ENCODE measurements at places on chromosomes 4 and X.

DNA sequence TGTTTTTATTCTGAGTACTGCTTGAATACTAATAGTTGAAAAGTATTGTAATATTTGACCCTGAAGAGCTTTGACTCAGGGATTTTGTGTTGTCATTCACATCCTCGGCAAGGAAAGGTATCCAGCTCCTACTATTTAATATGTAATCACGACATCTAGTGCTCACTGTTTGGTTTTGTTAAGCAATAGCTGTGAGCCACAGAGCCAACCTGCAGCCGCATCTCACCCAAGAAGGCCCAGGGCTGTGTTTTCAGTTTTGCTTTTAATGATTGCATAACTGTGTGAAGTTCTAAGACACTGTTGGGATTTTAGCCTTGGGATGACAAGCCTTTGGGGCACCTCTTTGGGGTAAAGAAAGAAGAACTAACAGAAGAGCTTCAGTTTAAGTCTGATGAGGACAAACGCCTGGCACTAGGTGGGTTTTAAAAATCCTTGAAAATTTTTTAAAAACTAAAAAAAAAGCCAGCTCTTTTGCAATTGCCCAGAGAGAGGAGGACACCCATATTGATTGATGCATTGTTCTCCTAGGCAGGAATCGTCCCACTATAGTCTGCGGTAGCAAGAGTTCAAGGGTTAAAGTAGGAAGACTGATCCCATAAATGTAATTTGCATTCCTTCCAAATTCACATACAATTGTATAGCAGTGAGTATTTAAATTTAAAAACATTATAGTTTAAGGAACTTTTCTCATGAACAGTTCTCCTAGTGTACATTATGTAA lies 157.8 kb downstream of the RELL1 start:
- no peak for DNase-seq

DNA sequence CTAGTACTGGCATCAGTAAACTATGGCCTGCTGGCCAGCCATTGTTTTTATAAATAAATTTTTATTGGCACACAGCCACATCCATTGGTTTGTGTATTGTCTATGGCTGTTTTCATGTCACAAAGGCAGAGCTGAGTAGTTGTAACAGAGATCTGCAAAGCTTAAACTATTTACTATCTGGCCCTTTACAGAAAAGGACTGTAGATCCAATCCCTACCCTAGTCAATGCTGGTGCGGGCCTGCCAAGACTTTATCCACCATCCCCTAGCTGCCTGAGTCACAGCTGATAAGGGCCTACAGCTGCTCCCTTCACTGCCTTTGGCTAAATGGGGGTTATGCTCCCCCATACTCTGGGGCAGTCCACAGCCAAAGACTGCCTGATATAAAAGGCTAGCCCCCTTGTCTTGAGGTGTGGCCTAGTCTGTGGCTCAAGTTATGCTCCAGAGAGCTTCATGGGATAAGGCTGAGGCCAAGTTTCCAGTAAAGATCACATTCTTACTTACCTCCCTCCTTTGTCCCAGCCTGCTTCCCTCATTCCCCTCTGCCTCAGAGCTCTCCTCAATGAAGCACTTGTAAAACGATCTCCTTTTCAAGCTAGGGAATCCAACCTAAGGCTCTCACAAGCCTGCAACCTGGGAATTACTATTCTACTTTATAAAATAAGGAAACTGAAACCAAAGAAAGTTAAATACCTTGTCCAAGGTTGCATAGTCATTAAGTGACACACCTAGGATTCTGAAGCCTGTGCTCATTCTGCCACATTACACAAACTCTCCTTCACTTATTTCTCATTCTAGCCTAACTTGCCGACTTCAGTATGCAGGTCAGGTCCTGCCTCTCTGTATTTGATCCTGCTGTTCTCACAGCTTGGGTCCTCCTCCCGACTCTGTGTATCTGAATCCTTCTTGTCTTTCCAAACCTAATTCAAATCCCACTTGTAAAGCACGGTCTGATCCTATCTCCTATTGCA lies 20.7 kb downstream of the ACE2 start:
- DNase-seq = no peak

DNA sequence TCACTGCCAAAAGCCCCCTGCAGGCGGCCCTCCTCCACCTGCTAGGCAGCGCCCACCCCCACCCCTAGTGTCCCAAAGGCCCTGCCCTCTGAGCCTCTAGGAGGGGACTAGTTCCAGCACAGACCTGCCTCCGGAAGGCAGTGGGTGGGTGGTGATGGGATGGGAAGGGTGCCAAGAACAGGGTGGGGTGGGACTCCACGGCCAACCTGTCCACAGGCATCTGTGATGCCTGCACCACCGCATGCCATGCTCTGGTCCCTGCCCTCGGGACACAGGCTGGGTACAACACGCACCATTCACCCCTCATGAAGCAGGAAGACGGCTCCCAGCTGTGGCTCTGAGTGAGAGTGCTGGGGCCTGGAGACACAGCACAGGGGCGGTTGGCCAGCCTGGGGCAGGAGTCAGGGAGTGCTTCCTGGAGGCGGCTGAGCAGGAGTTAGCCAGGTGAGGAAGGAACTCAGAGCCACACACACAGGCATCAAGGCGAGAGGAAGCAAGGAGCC lies 243.1 kb upstream of the PSAPL1 start:
- no peak for DNase-seq

DNA sequence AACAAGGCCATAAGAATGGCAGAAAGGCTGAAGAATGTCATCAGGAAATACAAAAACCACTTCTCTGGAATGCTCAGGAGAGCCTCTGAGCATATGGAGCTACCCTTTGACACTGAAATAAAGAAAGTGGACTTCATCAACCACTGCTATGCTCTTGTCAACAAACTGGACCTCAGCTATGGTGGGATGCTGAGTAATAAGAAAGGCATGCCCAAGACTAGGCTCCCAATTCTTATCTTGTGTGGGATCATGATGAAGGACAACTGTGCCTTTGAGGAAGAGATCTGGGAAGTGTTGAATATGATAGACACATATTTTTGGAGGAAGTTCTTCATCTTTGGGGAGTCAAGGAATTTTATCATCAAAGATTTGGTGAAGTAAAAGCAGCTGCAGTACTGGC lies 86.9 kb upstream of the MAGEB16 start:
- no peak for DNase-seq

GRCh38 chrX:30864383-30864785 lies 24.7 kb downstream of the TAB3 start:
- no peak for DNase-seq

- no peak for DNase-seq
Observed at GRCh38 chr4:119139822-119140252, 4.2 kb downstream of the MYOZ2 start.

GRCh38 chrX:17634542-17635207 lies 102.6 kb upstream of the SCML1 start:
- no peak for DNase-seq

DNA sequence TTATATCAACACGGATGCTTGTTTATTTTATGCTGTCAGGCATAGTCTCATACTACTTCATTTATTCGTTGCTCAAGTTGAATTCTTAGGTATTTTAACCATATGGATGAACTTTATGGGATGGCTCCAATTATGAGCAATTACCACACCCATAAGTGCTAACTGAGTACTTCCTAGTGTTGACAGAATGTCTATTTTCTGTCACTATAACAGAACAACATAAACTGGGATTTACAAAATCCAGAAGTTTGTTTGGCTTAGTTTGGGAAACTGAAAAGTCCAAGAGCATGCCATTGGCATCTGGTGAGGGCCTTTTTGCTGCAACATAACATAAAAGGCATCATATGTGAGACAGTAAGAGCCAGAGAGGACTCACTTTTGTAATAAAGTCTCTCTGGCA lies 21.0 kb downstream of the SULT1E1 start:
- DNase-seq = no peak

GRCh38 chrX:9211269-9211668 lies 177.3 kb upstream of the FAM9B start:
- DNase-seq = no peak

DNA sequence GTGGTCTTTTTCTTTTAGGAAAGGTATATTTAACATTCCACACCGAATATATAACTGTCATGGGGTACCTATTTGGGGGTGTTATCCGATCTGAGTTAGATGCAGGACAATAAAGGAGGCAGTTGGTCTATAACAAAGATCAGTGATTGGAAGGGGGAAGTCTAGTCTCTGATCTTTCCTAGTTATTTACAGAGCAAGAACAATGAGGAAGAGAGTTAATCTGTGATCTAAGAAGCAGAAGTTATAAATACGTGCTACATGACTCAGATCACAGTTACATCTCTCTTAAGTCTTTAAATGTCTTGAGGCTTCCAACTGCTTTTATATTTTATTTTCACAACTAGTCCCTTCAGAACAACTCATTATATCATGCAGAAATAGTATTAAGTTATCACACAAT lies 33.2 kb upstream of the ARMCX4 start:
- peak; percentile 55 for DNase-seq

- DNase-seq = peak; percentile 46
Observed at GRCh38 chr4:121370729-121371325, 10.0 kb downstream of the QRFPR start.

GRCh38 chrX:47501226-47502074 lies 18.4 kb upstream of the ZNF41 start:
- DNase-seq = peak; percentile 70

DNA sequence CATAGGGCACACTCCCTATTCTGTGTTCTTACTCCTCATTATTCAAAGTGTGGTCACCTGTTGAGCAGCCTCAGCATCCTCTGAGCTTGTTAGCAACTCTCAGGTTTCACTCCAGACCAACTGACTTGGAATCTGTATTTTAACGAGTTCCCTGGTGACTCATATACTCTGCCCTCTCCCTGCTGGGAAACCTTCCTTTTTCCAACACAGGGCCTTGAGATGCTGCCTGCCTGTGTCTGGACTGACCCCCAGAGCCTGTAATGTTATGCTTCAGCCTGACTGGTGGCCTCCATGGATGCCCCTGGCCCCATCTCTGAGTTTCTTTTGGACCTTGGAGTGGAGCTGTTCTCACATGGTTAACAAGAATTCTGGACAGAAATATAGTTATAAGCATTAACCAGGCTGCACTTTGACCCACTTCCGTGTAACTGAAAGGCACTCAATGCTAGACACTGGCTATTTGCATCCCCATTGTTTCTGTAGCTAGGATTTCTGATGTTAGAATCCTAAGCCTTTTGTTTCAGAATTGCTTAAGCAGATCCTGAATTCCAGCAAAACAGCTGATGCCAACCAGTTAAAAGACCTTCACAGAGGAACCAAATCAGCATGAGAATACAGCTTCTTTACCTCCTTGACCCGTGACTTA lies 262.6 kb downstream of the STIM2 start:
- DNase-seq = peak; percentile 37

GRCh38 chrX:139286342-139286741 lies 244.2 kb upstream of the F9 start:
- DNase-seq = no peak

GRCh38 chr4:173264684-173265185 lies 69.4 kb downstream of the HMGB2 start:
- peak; percentile 38 for DNase-seq

- no peak for DNase-seq
Observed at GRCh38 chr4:138636781-138637180, 378.8 kb upstream of the NOCT start.

DNA sequence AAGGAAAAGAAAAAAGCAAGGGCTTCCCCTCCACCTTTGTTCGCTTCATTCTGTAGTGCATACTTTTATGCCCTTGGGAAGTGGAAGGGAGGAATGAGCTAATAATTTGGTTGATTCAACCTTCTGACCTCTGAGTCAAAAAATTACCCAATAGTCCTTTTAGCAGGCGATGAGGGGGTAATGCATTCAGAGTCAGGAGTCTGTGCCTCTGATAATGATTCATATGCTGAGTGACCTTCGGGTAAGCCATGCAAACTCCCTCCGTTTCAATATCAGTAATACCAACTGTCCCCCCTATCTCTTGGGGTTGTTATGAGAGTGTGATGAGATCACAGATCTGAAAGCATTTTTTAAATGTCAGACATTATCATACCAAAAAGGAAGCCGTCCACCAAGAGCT lies 41.6 kb upstream of the ACSL4 start:
- peak; percentile 82 for DNase-seq

DNA sequence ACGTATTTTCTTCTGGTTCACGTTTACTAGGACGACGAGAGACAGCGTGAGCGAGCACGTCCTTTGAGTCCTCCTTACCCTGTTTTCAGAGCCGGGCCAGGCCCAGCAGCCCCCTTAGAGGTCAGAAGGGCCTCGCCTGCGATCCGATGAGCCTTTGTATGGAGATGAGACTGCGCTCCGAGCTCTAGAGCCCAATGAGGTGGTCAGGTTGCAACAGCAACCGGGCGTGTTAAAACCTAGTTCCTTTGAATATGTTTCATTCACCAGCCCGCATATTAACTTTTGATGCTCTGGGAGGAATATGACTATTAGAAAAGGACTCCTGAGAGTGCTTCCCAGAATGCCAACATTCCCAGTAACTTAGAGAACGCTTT lies 55.6 kb upstream of the TADA2B start:
- DNase-seq = peak; percentile 51

DNA sequence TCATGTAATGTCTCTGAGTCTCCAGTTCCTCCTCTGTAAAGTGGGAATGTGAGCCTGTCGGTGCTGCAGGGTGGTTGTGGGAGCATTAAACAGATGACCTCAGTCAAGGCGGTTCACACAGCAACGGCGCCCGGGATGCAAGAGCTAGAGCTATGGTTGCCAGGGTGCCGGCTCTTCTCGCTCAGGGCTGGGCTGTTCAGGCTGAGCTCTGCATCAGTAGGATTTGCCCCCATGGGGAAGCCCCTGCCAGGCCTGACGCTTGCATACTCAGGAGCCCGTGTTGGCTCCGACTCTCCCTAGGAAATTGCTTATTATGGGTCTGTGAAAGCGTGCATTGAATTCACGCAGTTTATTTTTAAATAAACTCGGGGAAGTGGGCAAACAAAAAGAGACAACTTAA lies 67.3 kb downstream of the PSAPL1 start:
- no peak for DNase-seq
